ENCODE measurements at places on chromosomes 3 and 15.

DNA sequence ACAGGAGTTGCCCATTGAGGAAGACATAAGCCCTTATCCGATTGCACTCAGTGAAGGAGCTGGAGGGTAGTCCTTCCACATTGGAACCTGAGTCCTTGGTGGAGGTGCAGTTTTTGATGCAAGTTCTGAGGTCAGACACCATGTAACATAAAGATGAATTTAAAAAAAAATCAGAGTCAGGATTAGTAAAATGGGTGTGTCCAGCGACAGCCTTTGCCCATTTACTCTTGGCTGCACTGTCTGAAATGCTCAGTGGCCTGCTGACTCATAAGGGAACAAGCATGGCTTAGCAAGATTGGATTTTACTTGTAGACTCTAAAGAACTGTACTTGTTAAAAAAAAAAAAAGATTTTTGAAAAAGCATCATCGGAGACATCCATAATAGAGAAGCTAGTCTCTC is 241.1 kb upstream of the TOPAZ1 start:
- no peak for DNase-seq

DNA sequence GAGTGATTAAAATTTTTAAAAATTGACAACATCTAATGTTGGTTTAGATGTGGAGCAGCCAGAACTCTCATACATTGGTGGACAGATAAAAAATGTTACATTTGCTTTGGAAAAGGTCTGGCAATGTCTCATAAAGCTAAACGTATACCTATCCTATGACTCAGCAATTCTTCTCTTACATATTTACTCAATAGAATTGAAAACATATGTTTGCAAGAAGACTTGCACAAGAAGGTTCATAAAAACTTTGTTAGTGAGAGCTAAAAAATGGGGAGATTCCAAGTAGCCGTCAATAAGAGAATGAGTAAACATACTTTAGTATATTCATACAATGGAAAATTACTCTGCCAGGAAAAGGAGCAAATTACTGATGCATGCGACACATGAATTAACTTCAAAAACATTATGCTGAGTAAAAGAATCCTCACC is 30.0 kb downstream of the MASP1 start:
- no peak for DNase-seq

- peak; percentile 49 for DNase-seq
These were observed 1.1 kb downstream of the KCNH8 start for GRCh38 chr3:19149368-19149767.

GRCh38 chr3:160003520-160004128 is 15.0 kb downstream of the IL12A start:
- DNase-seq: peak; percentile 58

GRCh38 chr3:31829826-31830426 is 151.1 kb downstream of the OSBPL10 start:
- DNase-seq: no peak

GRCh38 chr3:124939661-124940060 is 5.1 kb upstream of the MUC13 start:
- DNase-seq: no peak

DNA sequence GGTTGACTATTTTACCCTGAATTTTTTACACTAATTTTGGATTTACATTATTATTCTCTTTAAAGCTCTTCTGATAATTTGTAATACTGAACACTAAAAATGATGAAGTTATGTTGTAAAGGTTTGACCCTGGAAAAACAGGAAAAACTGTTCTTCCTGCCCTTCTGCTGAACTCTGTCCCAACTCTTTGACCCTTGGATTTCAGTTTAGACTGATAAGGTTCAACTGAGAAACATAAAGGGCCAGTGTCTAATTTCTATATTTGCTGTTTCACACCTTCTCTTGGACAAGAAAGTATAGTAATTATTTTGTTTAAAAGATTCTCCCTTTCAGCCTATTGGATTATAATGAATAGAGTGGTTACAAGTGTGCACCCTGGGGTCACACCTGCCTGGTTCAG is 12.8 kb upstream of the TMOD3 start:
- DNase-seq: no peak

DNA sequence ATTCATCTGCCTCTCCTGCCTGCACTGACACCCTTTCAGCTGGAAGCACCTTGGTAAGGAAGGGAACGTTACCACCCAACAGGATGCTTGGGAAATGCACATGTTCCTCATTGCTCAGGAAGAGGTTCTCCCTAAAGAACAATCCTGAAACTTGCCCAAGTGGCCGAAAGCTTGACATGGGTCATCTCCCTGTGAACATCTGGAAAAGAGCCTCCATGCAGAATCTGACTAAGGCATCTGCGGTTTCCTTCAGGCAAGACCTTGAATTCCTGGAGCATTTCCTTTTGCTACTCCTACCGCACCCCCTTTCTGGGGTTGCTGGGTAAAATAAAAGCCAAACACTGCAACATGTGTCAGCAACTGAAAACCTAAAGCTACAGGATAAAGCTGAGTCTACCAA is 68.7 kb upstream of the SNRK start:
- DNase-seq: no peak

- DNase-seq: no peak
These were observed 271.2 kb downstream of the RBMS3 start for GRCh38 chr3:29552051-29552450.

DNA sequence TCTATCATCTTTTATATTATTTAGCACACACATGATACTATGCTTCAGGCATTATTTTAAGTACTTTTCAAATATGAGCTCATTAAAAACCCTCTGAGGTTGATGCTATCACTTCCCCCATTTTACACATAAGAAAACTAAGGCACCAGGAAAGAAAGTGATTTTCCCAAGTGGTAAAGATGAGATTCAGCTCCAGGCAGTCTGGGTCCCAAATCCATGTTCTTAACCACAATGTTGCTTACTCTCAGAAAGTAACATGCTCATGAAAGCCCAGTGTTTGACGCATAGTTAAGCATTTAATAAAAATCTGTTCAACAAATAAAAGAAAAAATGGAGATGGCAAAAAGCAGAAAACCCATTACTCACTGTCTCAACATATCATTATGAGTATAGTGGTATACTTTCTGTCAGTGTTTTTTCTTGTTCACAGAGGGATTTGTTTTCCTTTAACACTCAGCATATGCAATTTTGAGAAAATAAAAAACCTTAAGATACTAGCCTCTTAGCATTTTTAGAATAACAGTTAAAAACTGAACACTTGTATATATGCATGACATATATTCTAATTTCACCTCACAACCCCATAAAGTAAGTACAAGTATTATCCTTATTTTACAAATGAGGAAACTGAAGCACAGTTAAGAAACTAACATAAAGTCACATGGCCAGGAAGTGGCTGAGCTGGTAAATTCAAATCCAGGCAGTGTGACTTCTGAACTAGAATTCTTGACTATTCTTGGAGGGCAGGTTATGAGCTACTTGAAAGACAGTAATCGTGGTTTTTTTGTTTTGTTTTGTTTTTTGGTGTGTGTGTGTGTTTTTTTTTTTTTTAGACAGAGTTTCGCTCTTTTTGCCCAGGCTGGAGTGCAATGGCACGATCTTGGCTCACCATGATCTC is 10.4 kb downstream of the PEAK1 start:
- no peak for DNase-seq

- no peak for DNase-seq
These were observed 148.4 kb downstream of the B3GALNT1 start for GRCh38 chr3:160956785-160957184.

DNA sequence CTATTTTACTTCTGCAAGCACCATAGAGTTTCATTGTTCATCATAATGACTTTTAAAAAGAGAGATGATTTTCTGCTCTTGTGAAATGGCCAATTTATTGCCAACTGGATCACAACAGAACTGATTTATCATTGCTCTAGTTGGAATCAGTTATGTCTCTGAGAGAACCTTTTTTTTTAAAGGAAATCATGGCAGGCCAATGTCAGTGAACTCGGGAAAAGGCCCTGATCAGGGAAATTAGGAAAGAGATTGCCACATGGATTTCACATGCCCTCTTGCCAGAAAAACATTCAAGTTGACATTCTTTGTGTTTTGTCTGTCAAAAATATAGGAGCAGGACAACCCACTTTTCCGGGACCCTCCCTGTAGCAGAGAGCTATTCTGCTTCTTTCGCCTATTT is 12.6 kb upstream of the SLC25A26 start:
- no peak for DNase-seq

GRCh38 chr3:38643090-38643489 is 6.4 kb downstream of the SCN5A start:
- DNase-seq: no peak

- DNase-seq: no peak
These were observed 55.7 kb upstream of the LMOD3 start for GRCh38 chr3:69178082-69178481.

DNA sequence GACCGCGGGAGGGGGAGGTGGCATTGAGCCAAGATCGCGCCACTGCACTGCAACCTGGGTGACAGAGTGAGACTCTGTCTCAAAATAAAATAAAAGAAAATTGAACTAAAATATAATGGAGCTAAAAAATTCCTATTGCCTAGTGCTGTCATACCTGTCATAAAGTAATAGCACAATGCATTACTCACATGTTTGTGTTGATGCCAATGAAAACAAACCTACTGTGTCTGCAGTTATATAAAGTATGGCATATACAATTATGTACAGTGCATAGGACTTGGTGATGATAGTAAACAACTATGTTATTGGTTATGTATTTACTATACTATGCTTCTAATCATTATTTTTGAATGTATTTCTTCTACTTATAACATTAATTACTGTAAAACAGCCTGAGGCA is 411.6 kb downstream of the CADM2 start:
- DNase-seq: no peak

DNA sequence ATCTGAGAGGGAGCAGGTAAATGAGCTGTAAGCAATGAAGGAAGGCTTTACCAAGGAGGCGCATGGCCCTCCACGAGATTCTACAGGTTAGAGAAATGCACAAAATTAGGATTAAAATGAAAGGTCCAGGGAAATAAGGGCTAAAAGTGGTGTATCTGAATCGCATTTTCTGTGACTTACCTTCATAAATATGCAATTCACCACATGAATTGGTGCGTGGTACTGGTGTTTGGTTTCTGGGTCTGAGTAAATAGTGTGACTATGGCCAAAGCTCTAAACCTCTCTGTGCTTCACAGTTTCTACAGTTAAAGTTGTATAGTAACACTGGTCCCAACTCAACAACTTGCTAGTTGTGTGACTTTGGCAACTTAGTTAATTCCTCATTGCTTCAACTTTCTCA is 8.1 kb downstream of the ARPP21 start:
- no peak for DNase-seq

DNA sequence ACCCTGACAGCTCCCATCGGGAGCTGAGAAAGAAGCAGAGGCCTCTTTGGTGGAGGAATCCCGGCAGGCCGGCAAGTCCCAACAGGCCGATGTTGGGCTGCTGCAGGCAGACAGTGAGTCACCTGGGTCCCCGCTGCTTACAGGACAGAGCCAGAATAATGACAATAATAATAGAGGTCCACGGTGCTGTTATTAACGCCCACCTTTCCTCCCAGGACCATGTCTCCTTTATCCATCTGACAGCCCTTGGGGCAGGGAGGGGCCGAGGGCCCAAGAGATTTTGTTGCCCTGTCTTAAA is 29.3 kb upstream of the MAGEF1 start:
- no peak for DNase-seq

DNA sequence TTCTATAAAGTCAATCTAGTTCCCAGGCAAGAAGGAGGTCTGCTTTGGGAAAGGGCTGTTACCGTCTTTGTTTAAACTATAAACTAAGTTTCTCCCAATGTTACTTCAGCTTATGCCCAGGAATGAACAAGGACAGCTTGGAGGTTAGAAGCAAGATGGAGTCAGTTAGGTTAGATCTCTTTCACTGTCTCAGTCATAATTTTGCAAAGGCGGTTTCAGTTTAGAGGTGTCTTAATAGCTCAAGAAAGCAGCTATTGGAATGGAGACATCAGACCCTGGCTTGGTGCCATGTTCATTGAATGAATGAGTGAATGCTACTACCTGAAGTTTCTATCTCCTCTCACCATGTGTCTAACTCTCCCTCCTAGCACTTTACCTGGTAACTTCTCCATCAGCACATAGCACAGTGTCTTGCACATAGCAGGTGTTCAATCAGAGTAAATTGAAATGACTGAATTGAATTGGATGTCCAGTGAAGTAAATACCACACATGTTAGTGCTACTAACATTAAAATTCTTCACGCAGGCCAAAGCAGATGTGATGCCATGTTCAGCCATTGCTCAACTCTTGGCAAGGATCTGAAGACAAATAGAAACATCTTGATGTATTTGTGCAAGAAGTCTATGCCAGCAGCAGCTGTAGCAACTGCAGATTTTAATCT is 28.2 kb downstream of the CLEC3B start:
- DNase-seq: no peak

GRCh38 chr3:13851091-13851849 is 28.6 kb downstream of the WNT7A start:
- DNase-seq: no peak

DNA sequence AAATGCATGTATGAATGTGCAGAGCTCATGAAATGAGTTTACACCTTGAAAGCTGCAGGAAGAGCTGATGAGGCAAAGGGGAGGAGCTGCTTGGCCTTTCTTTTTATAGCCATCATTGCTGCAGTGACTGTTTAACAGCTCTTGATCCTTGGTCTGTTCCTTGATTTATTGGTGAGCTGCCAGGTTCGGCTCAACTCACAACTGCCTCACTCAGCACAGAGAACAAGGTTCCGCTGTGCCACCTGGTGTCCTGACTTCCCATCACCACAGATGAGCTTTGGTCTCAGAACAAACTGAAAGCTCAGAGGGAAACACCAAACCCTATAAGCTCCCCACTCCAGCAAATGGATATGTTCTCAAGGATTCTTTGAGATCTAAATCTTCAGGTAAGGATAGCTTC is 626.1 kb downstream of the MAGI1 start:
- no peak for DNase-seq

- DNase-seq: no peak
These were observed 180.9 kb downstream of the GAP43 start for GRCh38 chr3:115804200-115804599.

GRCh38 chr3:194337965-194338753 is 13.0 kb downstream of the CPN2 start:
- DNase-seq: no peak

- no peak for DNase-seq
These were observed 335.9 kb downstream of the THSD4 start for GRCh38 chr15:71451130-71451529.

DNA sequence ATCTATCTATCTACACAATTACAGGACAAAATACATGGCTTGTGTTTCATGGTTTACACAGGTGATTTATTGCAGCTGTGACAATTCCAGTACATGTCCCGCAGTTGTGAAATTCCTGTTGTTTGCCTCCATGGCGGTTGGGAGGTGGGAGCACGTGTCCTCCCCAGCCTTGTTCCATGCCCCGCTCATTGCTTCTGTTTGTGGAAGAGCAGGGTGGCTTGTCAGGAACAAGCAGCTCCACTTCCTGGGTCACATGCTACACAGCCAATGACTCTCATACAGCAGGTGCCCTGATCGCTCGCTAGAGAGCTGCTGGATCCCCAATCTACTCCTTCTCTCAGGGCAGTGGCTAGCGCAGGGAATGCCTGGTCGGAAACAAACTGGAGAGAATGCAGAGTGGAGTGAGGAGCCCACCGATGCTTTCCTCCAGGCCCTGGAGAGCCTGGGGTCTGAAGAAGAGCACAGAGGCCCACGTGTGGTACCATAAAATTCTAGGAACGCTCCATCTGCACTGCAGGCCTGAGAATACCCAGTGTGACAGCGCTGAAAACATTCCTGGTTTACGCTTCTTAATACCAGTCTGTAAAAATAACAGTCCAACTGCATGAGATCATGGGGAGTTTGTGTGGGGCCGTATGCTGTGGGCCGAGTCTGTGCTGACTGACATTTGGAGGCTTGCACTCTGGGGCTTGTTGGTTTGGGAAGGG is 270.6 kb upstream of the RGMA start:
- DNase-seq: no peak

- DNase-seq: peak; percentile 48
These were observed 113.2 kb upstream of the ALDH1A3 start for GRCh38 chr15:100766243-100767000.

All from retina (tissue), 1 donor.